Activated T-cell treated with anti-CD3 and anti-CD28 coated beads, Interleukin-2, amount 50 U/mL, for 4 hours (primary cell): ENCODE measurements at places on chromosomes 2 and 18.

DNA sequence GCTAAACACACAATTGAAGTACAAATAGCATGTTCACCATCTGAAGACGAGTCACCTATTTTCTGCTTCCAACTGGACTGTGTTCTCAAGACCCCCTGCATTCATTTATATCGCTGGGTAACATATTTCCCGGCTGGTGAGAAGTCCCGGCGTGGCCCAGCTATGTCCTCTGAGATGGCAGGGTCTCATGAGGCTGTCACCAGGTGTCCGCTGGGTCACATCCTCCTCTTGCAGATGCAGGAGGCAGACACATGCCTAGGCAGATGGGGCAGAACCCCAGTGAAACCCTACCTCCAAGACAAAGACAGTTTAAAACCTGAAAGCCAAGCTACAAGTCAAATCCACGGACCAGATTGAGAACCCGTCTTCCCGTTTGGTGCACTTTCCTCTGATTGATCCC, 36.8 kb upstream of the UBE2F start:
- no peak for DNase-seq

- DNase-seq = no peak
Observed at GRCh38 chr2:190999949-191000665, 13.9 kb downstream of the STAT1 start.

GRCh38 chr2:73117441-73117840, 4.7 kb upstream of the RAB11FIP5 start:
- DNase-seq = no peak

DNA sequence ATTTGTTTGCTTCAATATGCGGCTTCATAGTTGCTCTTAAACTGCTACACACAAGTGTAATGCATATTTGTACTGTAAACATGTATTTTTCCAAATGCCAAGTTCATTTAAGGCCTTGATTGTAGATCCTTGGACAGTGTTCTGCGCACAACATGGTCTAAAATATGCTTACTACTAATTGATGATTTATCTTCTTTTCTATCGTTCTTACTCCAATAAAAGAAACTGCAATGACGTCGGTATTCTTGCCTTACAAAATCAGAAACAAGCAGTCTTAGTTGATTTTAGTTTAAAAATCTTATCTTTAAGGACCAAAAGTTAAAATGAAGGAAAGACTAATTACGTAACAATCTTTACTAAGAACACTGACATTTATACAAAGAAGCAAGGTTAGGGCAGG, 224.3 kb upstream of the SMAD7 start:
- no peak for DNase-seq

DNA sequence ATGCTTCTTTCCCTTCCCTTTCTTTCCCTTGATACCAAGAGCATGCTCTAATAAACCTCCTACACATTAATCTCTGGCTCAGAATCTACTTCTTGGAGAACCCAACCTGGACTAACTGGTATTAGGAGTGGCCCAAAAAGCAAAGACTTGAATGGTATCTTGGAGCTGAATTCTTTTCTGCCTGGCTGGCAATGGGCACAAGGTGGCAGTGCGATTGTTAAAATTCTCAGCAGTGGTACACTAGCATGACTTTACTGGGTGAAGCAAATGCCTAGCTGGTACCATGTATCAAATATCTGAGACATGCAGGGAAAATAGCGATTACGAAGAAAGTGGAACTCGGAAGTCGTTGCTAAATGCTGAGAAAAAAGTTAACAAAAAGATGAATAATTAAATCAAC, 376.1 kb downstream of the XIRP2 start:
- no peak for DNase-seq

GRCh38 chr18:22485808-22486244, 68.1 kb upstream of the CTAGE1 start:
- no peak for DNase-seq

GRCh38 chr2:7377916-7378569, 460.8 kb downstream of the RNF144A start:
- no peak for DNase-seq

- DNase-seq = no peak
Observed at GRCh38 chr2:4628998-4629501, 925.7 kb downstream of the DCDC2C start.

GRCh38 chr18:30787410-30787809, 255.1 kb downstream of the DSC3 start:
- DNase-seq = no peak

DNA sequence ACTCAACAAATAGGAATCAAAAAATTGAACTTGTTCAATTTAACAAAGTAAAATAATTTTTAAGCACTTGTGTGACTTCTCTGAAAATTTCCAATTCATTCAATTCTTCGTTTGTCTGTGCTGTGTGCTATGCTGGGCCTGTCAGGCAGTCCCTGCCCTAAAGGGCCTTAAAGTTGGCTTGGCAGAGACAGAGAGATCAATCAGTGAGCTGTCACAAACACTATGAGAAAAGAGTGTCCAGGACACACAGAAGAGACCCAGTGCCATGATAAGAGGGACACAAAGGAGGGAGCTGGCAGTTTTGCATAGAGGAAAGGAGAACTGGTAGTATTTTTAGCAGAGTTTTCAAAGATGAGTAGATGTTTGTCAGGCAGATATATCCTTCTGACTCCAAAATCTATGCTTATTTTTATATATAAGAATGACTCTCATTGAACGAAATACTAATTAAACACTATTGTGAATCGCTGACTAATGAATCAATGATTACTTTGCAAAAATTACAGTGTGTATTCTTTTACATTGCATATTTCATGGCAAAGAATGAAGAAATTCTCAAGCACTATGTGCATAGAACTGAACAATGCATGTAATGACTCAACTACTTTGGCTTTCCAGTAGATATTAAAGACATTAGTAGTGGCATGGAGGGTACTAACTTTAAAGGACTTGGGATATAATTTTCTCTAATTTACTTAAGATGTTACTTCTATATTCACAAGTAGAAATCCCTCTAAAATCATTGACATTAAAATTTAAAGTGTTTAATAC, 193.3 kb upstream of the BOD1L2 start:
- no peak for DNase-seq

GRCh38 chr2:218806346-218806978, 24.5 kb downstream of the CYP27A1 start:
- no peak for DNase-seq
